ENCODE measurements at places on chromosomes 6 and 20. TPM values are rescaled to one million over a fixed set of nuclear protein-coding genes. Genes with fewer than 3 reads are reported as not detected.

STK38 gene
- total RNA-seq = 26.1 TPM

GRCh38 chr20:19944772-19945459, 72.2 kb upstream of the NAA20 start:
- DNase-seq = peak; percentile 25

DNA sequence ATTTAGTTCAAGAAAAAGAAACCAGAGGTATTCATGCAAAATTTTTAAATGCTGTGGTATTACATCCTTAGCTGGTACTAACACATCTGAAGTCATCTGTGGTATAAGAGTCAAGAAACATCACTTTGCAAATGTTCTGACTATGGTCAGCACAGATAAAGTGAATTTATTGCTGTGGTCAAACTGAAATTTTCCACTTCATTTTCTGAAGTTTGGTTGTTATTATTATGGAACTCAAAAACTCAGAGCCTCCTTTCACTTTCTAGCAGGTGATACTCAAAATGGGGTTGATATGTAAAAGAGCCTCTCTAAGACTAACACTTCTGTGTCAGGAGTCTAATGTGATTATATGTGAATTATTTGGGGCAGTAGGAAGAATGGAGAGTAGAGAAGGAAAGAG, 257.8 kb downstream of the RNGTT start:
- no peak for DNase-seq

DEFB124 gene
- not detected for total RNA-seq

GRCh38 chr6:37674161-37674560, 23.5 kb downstream of the MDGA1 start:
- DNase-seq = peak; percentile 60

DNA sequence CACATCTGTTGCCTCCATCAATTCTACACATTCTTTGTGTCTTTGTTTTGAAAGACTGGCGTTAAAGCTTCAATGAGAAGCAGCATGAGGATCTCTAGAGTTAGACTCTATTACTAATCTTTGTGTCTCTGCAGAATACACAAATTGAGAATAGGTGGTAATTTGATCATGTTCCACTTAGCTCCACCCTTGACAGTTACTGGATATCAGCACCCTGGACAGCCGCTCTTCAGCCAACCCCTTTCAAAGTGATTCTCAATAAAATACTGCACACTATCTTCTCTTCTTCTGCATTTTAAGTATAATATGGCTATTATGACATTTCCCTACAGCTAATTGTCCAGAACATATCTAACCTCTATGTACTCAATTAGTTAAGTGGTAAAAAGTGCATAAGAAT, 54.3 kb upstream of the CNR1 start:
- no peak for DNase-seq

DEF6 gene
- total RNA-seq = 4.9 TPM

EPPIN gene
- total RNA-seq = 0.17 TPM

GGTLC1 gene
- not detected for total RNA-seq

DNA sequence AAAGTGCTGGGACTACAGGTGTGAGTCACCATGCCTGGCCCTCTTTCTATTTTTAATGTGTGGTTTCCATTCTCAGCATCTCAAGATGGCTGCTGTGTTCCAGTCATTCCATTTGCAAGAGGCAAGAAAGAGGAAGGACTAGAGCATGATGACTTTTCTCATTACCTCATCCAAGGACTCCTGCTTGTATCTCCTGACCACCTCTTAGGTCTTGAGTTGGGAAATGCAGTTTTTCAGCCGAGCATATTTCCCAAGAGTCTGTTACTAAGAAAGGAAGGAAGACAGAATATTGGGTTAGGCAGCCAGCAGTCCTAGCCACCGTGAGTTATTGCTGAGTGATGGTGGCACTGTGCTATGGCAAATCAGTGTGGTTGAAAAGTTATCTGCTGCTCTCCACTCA, 108.4 kb upstream of the INSM1 start:
- no peak for DNase-seq

SMIM28 gene
- 0.30 TPM for total RNA-seq

DNA sequence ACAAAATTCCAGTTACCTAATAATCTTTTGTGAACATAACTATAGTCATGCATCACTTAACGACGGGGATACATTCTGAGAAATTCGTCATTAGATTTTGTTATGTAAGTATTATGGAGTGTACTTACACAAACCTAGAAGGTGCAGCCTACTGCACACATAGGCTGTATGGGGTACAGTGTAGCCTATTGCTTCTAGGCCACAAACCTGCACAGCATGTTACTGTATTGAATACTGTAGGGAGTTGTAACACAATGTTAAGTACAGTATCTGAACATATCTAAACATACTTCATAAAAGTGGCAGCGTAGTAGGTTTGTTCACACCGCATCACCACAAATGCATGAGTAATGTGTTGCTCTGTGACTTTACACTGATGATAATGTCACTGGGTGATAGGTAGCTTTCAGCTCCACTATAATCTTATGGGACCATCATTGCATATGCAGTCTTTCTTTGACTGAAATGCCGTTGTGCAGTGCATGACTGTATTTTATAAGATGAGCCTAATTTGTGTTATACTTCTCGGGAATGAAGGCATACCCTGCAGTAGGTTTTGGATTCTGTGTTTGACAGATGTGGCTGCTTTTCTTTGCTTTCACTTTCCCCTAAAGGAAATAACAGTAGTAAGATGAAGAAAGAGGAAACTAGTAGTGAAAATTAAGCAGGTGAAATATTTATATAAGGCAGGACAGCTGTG, 365.6 kb downstream of the FARS2 start:
- peak; percentile 49 for DNase-seq

SYCP2L gene
- 2.8 TPM for total RNA-seq

DNA sequence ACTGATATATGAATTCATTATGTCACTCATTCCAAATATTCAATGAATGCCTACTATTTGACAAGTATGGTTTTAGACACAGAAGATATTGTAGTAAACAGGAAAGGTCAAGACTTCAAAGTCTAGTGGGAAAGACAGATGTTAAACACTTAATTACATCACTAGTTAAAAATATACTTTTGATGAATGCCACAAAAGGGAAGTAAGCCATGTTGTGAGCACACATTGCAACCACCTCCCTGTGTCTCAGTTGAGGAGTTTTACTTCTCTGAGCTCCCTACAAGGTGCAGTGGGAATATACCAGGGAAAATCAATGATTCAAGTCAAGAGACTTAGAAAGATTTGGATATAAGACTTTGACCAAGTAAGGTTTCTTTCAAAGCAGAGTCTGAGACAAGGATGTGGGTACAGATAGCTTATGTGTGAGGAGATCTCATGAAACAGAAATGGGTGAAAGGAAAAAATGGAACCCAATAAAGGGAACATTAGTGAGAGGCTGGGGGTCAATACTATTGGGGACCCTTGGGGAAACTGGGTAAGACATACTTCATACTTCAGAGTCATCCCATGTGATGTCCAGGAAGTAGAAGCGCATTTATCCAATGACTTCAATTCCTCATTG, 503.7 kb downstream of the KIF16B start:
- no peak for DNase-seq

DNA sequence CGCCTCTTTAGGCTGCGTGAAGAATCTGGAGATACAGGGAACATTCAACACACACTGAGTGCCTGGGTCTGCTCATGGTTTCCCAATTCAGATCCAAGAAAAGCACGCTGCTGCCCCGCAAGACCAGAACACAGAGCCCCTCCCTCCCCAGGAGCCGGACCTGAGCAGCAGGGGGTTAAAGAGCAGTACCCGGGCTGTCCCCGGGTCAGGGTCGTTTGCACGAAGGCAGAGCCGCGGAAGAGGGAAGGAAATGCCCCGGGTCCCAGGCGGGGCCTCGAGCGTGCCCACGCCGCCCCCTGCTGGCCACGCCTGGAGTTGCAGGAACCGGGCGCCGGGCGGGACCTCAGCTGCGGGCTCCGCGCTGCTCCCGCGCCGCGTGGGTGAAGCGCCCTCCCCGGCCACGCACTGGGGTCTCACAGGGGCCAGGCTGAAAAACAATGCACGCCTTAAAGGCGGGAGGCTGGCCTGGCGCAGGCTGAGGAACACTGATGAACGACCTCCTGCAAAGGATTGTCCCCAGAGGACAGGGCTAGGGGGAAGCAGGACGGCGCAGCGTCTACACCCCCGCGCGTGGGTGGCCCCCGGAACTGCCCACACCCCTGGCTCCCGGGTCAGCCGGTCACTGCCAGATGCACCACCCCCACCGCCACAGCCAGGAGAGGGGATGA, 48.9 kb downstream of the ANKRD60 start:
- peak; percentile 41 for DNase-seq

All from spinal cord (tissue), 10 donors.